ENCODE measurements at places on chromosomes 3 and 15.

DNA sequence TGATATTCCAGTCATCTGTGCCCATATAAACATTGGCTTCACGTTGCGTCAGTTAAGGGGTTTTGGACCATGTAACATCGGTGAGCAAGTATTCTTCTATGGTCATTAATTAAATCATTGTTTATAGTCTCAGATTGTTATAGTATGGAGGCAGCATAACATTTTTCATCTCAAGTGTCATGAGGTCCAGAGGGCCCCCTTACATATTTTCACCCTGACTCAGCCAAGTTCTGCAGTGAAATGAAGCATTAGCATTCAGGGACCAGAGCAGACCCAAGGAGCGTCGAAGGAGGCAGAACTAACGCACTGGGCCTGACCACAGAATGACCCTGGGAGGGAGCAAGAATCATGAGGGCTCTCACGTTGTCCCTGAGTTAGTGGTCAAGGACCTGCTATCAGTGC, 171.5 kb downstream of the LRTM1 start:
- DNase-seq = no peak

- no peak for DNase-seq
Observed at GRCh38 chr15:84968301-84968700, 13.4 kb upstream of the PDE8A start.

DNA sequence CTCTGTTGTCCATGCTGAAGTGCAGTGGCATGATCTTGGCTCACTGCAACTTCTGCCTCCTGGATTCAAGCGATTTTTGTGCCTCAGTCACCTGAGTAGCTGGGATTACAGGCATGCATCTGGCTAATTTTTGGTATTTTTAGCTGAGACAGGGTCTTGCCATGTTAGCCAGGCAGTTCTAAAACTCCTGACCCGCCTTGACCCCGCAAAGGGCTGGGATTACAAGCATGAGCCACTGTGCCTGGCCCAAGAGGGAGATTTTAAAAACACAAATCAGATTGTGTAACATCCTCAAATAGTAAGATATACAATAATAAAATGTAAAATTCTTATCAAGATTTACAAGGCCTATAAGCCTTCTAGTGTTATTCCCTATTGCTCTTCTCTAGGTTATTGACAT, 62.5 kb upstream of the PHLDB2 start:
- DNase-seq = no peak

DNA sequence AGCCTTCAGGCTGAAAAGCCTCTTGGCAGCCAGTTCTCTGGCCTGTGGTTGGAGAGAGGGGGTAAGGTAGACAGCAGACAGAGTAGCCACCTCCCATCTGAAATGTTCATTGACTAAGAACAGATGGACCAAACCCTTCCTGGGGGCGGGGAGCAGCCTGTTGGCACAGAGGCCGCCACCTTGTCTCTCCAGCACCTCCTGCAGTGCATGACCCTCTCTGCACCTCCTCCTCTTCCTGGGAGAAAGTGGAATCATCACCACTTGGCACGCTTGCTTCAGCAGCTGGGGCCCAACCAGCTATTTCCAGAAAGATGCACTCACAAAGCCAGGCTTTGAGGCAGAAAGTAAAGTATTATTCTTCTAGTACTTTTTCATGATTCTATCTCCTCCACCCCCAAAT, 313.4 kb upstream of the CHRM5 start:
- DNase-seq = no peak

- DNase-seq = no peak
Observed at GRCh38 chr3:117586161-117586560, 876.6 kb downstream of the TUSC7 start.

DNA sequence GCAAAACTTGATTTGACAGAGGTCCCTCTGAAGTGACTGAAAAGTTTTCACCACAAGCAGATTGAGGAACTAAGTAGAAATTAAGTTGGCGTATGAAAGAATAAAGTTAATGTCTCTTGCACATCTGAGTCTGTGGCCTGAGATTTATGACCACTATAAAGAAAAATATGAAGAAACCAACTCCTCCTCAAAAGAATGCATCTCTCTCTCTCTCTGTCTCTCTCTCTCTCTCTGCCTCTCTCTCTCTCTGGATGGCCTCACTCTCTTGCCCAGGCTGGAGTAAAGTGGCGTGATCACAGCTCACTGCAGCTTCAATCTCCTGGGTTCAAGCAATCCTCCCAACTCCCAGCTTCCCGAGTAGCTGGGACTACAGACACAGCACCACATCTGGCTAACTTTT, 55.2 kb downstream of the RPL22L1 start:
- DNase-seq = no peak

GRCh38 chr3:184443364-184443763, 63.5 kb downstream of the CHRD start:
- DNase-seq = no peak

DNA sequence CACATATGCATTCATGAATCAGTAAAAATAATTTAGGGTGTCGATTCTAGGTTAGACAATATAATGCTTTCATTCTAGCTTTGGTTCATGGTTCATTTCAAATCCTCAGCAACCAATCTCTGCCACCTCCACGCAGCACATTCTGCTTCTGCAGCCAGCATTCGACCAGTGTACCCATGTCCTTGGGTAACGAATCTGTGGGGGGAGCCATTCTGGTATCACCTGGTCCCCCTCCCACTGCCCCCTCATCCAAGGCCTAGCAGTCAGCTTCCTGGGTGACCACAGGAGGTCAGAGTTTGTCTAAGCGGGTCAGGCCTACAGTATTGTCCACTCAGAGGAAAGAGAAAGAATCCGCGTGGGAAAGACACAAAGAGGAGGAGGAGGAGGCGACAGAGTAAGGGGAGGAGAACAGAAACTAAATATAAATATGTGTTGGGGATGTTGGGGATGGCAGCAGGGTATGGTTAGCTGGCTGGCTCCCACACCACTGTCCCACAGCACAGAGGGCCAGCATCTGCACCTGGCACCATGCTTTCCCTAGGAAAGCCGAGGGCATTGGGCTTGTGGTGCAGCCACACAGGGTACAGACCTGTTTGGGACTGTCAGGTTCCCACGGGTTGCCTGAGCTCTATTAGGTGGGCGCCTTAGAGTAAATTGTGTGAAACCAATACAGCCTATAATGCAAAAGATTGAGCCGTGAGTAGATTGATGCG, 12.1 kb downstream of the PAK6 start:
- DNase-seq = no peak

DNA sequence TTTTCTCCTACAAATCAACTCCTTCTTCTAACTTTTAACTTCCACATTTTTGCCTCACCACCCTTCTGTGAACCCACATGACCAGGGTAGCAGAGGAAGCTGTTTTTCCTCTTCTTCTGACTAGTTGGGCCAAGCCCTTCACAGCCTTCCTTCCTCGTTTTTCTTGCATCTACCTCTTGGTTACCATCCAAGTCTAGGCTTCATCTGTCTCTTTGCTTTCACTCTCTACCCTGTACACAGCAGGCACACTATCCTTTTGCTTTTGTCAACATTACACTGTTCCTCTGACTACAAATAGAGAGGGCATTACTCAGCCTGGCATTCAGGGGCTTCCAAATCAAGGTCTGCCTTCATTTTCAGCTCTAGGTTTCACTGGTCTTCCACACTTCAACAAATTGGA, 22.0 kb downstream of the SLC9A9 start:
- no peak for DNase-seq

- no peak for DNase-seq
Observed at GRCh38 chr3:148379763-148380382, 317.8 kb upstream of the AGTR1 start.

- no peak for DNase-seq
Observed at GRCh38 chr3:48949376-48949717, 30.7 kb downstream of the ARIH2 start.

- DNase-seq = no peak
Observed at GRCh38 chr3:97863775-97864174, 42.0 kb downstream of the CRYBG3 start.

GRCh38 chr15:100592898-100593297, 9.1 kb downstream of the LINS1 start:
- DNase-seq = no peak

GRCh38 chr3:146655333-146655996, 50.3 kb upstream of the PLSCR5 start:
- no peak for DNase-seq

DNA sequence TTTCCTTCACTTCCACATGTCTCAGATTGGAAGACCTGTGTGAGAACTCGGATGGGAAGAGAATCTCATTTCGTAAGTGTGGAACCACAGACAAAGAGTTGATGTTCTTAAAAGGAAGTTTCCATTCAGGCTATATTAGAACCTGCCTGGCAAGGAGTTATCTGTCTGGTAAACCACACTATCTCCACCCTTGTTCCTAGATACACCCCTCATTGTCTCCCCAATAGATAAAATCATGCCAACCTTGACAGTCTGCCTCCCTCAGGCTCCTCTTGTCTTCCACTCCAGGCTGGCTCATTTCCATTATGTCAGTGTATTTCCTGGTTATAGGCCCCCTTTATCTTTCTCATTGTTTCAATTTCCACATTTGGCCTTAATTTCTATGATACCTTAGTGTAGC, 89.2 kb downstream of the TMEM108 start:
- no peak for DNase-seq

GRCh38 chr3:4474683-4475490, 7.8 kb upstream of the SUMF1 start:
- DNase-seq = peak; percentile 27

Data from activated naive CD4-positive, alpha-beta T cell treated with Interleukin-2 at 50 U/mL for 16 hours (primary cell).